Activated T-helper 1 cell treated with anti-CD3 and anti-CD28 coated beads, Interleukin-2, amount 50 U/mL, for 16 hours (primary cell): ENCODE measurements at places on chromosomes 6 and 20.

- no peak for DNase-seq
Measured at GRCh38 chr20:24936526-24937407, 12.3 kb upstream of the CST7 start.

DNA sequence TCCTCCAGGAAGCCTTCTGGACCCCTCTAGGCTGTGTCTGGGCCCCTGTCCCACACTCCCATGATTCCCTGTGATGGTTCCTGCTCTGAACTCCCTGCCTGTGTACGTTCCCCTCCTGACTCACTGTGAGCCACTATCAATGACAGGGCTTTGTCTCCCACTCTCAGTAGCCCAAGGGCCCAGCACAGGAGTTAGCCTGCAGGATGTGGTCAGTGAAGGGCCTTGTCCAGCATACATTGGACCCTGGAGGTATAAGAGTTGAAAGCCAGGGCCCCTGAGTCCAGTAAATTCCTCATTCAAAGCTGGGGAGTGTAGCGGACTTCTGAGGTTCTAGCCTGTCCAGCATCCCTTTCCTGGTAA, 19.0 kb downstream of the ZBP1 start:
- no peak for DNase-seq

DNA sequence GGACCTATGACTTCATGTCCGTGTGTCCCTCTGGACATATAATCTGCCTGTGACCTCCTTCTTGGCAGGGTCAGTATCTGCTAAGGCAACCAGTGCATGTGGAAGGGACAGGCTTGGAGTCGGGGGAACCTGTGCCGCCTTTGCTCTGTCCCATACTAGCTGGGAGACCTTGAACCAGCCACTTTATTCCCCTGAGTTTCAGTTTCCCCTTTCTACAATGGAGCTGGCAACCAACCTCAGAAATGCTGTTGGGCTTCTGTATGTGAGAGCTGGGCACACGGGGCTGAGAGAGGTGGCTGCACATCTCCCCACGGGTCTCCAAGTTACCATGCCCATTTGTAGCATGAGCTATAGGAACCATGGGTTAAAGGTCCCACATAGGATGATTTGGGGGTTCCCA, 53.8 kb downstream of the CD40 start:
- DNase-seq: no peak

DNA sequence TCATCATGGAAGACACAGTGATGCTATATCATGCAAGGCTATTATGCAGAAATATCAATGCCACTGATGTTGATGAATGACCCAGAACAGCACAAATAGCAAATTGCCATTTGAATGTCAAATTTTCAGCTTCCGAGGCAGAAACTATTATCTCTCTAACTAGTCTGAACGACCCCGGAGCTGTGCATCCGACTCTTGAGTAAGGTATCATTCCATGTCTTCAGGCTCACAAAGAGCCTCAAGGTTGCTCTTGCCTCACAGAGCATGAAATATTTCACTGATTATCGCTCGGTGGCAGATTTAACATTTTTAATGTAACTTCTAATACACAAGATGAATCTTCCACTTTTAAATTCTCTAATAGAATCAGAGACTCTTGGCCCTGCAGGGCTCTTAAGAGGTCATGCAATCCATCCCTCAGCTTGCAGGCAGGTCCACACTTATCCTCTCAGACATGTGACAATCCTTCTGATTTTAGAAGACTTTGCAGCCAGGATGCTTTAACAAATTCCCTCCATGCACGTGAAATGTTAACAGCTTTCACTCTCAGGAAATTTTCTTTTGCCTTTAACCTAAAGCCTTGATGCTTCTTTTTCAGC, 221.0 kb downstream of the FRK start:
- DNase-seq: no peak

- DNase-seq: no peak
Measured at GRCh38 chr6:133609415-133610226, 279.3 kb upstream of the TCF21 start.

DNA sequence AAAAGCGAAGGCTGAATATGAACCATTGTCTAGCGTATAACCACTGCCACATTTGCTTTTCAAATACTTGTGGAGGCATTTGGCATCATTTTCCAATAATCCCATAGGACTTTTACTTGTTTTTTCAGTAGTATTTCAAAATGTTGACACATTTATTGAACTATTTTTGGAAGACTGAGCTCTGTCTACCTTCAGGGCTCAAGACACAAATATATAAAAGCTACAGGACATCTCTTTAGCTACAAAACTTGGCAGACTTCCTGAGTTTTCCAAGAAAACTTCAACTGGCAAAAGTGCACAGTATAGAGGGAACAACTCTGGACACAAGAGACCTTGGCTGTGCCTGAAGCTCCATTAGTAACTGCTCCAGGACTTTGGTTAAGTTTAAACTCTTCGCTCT, 13.4 kb downstream of the EPB41L2 start:
- no peak for DNase-seq

- DNase-seq: no peak
Measured at GRCh38 chr6:42168650-42169049, 4.5 kb upstream of the GUCA1A start.

- no peak for DNase-seq
Measured at GRCh38 chr6:165881806-165882205, 218.8 kb upstream of the PDE10A start.

DNA sequence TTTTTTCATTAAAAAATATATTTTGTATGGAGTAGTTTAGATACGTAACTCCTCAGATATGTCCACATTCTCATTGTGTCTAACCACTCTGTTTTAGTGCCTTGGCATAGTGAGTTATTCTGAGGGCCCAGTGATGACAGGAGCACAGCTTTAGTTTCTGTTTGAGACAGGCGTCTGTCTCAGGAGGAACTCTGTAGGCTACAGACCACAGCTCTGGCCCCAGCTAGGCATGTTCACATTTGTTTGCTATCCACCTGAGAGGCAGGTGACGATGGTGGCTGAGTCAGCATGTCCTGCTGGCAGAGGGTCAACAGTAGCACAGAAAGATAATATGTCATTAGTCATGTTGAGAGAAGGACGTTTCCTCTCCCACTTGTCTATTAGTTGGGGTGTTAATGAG, 16.3 kb downstream of the LRRC1 start:
- DNase-seq: no peak

DNA sequence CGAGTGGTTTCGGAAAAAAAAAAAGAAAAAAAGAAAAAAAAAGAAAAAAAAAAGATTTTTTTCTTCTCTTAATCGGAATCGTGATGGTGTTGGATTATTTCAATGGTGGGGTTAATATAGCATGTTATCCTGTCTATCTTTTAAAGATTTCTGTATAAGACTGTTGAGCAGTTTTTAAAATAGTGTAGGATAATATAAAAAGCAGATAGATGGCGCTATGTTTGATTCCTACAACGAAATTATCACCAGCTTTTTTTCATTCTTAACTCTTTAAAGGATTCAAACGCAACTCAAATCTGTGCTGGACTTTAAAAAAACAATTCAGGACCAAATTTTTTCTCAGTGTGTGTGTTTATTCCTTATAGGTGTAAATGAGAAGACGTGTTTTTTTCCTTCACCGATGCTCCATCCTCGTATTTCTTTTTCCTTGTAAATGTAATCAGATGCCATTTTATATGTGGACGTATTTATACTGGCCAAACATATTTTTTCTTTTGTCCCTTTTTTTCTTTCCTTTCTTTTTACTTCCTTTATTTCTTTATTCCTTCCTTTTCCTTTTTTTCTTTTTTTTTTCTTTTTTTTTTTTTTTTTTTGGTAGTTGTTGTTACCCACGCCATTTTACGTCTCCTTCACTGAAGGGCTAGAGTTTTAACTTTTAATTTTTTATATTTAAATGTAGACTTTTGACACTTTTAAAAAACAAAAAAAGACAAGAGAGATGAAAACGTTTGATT, 3.6 kb downstream of the SOX4 start:
- DNase-seq: no peak

- DNase-seq: no peak
Measured at GRCh38 chr20:50111120-50111828, 1.7 kb downstream of the UBE2V1 start.

DNA sequence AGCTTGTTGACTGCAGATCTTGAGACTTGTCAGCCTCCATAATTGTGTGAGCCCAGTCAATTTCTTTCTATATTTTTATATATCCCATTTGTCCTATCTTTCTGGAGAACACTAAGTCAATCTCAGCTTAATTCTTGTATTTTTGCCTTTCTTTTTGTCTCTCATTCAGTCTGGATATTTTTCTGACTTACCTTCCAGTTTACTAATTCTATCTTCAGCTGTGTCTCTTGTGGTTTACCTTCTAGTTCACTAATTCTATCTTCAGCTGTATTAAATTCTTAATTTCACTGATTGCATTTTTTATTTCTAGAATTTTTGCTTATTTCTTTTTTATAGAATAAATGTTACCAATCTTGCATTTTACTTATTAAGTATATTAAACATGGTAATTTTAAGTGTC, 17.8 kb upstream of the RFX6 start:
- no peak for DNase-seq

DNA sequence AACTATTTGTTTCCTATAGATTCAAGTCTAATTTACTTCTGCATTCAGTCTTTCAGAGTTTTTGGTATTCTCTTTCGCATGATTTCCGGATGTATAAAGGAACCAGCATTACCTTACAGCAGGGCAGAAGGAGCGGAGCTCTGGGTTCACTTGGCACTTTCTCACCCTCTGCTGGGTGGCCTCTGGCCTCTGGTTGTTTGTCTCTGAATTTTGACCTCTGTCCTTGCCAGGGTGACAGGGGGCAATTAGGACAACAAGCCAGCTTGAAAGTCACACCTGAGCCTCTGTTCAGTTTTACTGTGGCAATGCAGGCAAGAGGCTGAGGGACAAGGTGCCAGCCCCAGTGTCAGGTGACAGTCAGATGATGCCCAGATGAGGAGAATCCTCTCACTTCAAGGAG, 69.4 kb upstream of the KIF25 start:
- DNase-seq: no peak

GRCh38 chr6:111880181-111880888, 7.1 kb upstream of the FYN start:
- DNase-seq: no peak

DNA sequence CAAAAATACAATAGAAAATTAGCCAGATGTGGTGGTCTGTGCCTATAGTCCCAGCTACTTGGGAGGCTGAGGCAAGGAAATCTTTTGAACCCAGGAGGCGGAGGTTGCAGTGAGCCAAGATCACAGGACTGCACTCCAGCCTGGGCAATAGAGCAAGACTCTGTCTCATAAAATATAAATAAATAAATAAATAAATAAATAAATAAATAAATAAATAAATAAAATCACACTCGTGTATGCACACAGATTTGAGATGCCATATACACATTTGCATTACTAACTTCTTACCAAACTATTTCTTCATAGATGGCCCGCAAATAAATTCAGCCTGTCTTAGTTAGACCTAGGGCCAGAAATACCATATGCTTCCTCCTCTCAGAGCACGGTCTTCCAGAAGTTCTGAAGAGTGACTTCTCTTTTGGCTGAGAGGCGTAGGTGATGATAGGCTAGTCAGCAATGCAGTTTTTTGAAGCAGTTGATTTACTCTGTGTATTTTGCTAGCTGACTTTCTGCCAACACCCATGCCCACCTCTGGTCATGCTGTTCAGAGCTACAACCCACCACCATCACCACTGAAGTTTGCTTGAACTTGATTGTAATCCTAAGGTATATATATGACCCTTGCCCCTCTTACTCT, 150.1 kb downstream of the SASH1 start:
- DNase-seq: no peak

DNA sequence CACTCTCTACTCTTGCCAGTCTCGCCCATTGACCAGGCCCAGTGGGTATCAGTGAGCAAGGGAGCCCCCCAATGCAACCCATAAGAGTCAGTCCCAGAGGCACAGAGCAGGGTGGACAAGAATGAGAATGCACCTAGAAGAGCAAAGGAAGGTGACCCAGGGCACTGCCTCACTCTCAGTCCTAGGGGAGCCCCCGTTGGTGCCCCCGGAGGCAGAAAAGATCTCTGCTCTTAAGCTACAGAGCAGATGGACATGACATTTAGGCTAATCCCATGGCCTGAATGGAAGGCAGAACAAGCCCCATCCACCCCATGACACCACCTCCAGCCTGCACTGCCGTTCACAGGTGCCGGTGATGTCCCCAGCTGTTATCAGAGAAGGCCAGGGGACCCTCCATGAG, 50.7 kb upstream of the PLEKHG1 start:
- no peak for DNase-seq

- DNase-seq: no peak
Measured at GRCh38 chr6:125611573-125612344, 137.7 kb upstream of the HEY2 start.

DNA sequence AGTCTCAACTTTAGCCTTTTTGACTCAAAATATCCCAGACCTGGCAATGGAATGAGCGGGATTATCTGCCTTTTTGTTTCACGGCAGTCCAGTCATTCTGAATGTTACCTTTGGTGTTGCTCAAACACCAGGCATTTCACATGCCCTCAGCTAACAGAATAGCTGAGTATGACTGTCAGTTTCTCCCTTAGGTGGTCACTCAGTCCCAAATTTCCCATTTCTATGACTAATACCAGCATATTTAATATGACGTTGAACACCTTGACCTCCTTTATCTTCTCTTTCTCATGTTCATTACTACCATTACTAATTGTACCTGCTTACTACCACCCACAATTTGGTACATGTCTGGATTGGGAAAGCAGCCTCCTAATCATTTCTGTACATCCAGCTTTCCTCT, 65.2 kb downstream of the EDN1 start:
- no peak for DNase-seq

GRCh38 chr6:36360241-36361054, 23.8 kb upstream of the BNIP5 start:
- peak; percentile 39 for DNase-seq

- no peak for DNase-seq
Measured at GRCh38 chr6:40672087-40672486, 84.9 kb upstream of the LRFN2 start.

DNA sequence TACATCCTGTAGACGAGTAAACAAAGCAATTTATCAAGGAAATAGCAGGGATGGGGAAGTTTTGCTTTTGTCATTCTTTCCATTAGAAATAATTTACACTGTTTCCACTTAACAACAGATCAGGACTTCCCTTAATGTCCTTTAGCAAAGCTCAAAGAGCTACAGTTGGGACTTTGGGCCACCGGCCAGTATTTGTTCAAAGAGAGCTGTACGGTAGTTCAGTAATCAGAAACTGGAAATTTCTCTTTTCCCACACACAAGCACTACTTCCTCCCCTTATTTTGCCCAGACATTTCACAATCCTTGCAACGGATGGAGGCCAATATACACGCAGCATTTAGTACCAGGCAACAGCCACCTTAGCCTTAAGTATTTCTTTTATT, 12.1 kb upstream of the HINT3 start:
- no peak for DNase-seq

GRCh38 chr6:47034926-47035325, 7.2 kb downstream of the ADGRF1 start:
- no peak for DNase-seq
